ENCODE measurements at places on chromosomes 6 and 20.

- DNase-seq: no peak
Measured at GRCh38 chr20:34220561-34220960, 20.7 kb upstream of the ASIP start.

DNA sequence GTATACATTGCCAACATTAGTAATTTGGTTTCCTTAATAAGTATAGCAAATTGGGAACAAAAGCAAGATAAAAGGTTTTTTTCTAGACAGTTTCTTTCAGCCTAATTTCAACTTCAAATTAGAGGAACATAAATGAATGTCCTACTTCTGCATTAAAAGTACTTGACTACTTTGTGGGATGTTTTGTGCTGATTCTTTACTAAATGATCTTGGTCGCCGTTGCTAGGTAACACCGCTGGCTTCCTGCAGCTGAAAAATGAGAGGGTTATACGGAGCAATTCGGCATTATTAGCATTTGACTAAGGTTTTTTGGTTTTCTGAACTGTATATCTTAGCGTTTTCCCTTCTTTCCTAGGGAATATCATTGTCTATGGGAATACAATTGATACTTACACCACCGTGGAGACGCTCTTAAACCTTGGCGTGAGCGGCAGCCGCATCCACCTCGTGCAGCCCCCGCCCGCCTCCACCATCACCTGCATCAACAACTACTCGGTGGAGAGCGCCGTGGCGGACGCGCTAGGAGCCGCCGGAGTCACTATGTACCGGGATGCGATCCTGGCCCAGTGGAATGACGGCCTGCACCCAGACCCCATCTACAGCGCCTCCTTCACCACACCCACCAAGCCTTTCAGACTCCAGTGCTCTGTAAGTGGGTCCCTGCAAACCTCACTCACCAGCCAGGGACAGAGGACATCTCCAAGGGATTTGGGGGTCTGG is 90.9 kb upstream of the INSM1 start:
- DNase-seq: no peak

DNA sequence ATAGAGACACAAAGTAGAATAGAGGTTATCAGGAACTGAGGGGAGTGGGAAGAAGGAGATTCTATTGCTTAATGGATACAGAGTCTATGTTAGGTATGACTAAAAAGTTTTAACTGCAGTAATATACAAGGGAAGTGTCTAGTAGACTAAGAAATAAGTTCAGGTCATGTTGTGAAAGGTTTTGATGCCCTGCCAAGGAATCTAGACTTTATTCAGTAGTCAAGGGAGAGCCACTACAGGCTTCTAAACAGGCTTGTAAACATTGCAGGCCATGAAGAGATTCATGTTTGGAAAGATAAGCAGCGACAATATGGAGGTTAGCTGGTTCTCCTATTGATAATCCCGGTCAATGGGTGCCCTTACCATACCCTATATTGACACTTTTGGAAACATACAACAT is 352.8 kb upstream of the SOX4 start:
- DNase-seq: no peak

GRCh38 chr6:75213112-75213511 is 7.3 kb upstream of the COL12A1 start:
- no peak for DNase-seq

GRCh38 chr6:27889275-27889627 is 22.9 kb downstream of the OR2B2 start:
- no peak for DNase-seq

DNA sequence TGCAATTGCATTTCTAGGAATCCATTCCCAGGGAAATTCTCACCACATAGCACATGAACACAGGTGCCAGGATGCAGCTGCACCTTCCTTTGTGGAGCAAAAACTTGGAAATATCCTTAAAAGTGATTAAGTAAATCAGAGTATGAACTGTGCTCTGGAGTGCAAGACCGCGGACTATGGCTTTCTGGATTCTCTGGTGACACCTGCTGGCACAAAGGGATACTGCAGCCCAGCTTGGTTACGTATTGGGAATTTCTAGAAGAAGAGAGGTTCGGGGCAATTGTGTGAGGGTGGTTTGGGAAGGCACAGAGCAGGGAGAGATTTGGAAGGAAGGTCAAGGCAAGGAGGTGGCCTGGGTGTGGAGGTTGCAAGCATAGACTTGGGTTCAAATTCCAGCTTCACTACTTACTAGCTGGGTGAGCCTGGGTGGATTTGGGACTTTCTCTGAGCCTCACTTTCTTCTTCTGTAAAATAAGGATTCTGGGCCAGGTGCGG is 15.9 kb upstream of the PEDS1 start:
- peak; percentile 87 for DNase-seq

GRCh38 chr20:7505152-7505834 is 435.0 kb downstream of the HAO1 start:
- no peak for DNase-seq

GRCh38 chr6:159979136-159979874 is 10.4 kb downstream of the IGF2R start:
- no peak for DNase-seq

- no peak for DNase-seq
Measured at GRCh38 chr20:46994341-46994740, 99.7 kb downstream of the EYA2 start.

- DNase-seq: no peak
Measured at GRCh38 chr6:24930431-24930871, 5.3 kb downstream of the RIPOR2 start.

GRCh38 chr20:50931306-50932015 is at the start of gene ADNP:
Gene ADNP (minus strand): TSS chr20:50931437. CDS start chr20:50903996, 27,441 bp downstream.
- DNase-seq: peak; percentile 87

- peak; percentile 71 for DNase-seq
Measured at GRCh38 chr6:87483929-87484328, 11.2 kb downstream of the SLC35A1 start.

DNA sequence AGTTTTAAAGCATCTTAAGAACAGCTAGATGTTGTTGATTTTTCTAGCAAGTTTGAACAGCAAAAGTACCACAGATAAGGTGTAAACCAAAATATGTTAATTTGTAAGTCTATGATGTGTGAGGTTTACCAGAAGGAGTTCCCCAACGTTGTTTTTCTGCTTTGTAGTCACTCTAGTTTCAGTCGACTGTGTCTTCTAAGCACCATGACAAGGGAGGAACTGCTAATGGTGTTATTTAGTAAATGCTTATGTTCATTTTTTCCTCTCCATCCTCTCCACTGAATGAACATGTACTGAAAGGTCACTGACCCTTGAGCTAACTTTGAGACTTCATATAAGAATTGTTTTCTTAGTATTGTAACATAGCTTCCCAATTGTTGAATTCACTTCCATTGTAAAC is 3.0 kb downstream of the ENPP3 start:
- DNase-seq: no peak

DNA sequence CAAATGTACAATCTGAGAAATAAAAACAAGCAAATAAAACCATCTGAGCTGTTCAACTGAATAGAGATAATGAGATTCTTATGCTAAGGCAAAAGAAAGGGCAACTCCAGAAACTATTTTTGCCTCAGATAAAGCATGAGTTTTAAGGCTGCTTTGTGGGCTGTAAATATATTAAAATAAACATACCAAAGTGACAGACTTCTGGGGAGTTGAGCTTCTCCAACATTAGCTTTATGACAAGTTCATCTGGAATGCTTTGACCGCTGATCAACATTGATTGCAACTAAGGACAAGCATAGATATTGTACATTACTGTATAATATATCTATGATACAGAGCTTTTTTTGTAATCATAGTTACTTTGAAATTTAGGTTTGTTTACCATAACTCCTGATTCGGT is 19.3 kb downstream of the AK9 start:
- DNase-seq: no peak

- DNase-seq: no peak
Measured at GRCh38 chr20:36144336-36144735, 10.2 kb upstream of the EPB41L1 start.

DNA sequence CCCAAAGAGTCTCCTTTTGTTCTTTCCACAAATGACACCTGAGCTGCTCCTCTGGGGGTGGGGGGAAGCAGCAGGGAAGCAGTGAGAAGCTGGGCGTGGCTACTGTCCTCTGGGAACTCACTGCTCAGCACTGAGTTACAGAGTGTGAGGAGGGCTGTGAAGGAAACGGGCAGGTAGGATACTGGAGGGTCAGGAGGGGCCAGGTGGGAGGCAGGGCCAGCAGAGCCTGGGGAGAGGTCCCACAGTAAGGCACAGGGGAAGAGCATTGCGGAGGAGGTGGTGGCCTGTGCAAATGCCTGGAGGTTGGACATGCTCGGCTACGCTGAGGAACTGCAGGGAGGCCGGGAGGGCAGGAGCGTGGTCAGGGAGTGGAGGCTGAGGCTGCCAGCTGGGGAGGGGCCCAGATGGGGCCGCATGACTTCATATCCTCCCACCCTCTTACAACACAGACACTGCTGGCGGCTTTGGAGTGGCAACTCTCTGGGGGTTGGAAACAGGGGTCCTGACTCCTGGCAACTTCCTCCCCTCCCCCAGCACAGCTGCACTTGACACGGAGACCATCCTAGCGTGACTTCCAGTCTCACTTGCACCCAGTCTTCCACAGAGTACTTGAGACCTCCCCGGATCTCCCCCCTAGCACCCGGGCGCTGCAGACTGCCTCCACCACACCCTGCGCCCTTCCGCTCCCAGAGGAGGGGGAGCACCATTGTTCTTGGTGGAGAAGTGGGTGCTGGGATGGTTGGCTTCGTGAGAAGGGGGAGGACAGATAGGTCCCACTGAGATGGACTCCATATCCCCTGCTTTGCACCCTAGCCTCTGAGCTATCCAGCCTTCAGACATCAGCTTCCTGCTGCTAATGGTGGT is 34.2 kb downstream of the RBM38 start:
- DNase-seq: no peak

GRCh38 chr6:156944412-156944811 is 167.2 kb downstream of the ARID1B start:
- DNase-seq: no peak

- peak; percentile 18 for DNase-seq
Measured at GRCh38 chr6:73803562-73804241, 107.7 kb downstream of the CD109 start.

DNA sequence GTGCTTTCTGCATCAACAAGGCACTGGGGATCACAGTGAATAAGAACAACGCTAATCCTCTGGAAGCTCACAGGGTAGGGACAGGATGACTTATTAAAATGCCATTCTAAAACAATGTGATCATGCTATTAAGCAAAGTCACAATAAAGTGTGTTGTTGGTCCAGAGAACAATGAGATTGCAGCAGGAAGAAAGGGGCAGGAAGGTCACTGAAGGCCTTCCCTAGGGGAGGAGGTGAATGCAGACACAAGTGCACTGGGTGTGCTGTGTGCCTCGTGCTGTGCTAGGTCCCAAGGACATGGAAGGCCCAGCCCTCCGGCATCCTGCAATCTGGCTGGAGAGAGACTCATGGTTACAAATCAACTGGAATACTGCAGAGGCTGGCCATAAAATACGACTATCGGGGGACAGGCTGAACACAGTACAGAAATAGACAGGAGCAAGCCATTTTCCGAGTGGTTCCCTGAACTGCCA is 55.7 kb downstream of the LYRM4 start:
- no peak for DNase-seq

DNA sequence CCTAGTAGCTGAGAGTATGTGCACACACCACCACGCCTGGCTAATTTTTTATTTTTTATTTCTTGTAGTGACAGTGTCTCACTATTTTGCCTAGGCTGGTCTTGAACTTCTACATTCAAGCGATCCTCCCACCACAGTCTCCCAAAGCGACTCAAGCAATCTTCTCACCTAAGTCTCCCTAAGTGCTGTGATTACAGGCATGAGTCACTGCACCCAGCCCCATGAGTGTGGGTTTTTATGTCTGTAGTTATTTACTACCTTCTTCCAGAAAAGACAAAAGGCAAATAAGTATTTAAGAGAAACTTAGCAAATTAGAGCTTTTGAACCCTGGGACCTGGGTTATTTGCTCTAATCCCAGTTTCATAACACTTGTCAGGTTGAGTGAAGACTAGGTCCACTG is 92.3 kb upstream of the HCRTR2 start:
- DNase-seq: no peak

DNA sequence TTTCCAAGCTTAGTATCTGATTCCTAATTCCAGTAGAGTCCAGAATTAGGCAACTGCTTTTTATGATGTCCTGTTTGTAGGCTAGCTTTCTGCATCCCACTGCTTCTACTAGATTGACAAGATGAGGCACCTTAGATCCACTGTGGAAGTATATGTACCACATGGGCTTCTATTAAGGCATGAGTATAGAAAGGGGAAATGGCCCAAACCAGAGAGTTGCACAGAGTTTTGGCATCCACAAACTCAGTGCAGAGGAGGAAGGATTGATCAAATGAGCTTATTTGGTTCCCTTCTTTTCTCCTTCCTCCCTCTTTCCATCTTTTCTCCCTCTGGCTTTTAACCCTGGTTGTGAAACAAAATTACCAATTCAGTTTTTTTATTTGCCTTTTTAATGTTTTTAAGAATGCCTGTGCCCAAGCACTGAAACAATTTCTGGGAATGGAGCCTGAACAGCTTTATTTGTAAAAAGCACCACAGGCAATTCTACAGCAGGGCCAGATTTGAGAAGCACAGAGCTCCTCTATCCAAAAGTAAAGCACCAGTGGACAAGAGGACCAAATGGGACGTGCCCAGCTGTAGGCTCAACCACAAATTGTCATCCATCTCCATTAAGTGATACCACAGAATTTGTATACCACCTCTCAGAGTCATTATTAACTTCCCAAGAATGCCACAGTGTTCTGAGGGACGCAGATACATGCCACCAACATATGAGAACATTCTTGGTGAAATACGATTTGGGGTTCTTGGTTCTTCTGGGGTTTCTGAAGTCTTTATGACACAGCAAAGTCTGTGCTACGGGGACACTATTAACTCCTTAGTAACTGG is 969.1 kb downstream of the KIF16B start:
- no peak for DNase-seq

DNA sequence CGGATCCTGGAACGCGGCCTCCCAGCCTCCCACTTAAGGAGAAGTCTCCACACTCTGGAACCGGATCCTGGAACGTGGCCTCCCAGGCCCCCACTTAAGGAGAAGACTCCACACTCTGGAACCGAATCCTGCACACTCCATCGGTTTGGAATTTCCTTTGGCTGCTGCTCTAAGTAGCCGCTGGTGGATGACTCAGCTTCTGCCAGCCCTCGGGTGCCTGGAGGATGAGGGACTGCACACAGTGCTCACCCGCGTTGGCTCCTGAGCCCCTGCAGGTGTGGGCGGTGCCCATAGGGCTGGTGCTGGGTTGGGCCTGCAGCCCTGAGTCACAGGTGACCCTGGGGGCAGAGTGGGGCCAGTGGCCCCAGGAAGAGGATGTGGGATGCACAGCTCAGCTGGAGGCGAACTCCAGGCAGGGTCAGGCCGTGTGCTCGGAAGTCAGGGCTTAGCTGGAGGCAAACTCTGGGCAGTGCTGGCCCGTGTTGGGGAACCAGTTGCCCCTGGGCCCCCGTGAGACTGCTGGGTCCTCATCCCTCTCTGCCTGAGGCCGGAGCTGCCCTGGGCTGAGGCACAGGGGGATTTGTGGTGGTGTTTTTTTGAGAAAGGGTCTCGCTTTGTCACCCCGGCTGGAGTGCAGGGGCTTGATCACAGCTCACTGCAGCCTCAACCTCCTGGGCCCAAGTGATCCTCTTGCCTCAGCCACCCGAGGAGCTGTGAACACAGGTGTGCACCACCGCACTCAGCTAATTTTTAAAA is 13.9 kb upstream of the TNFRSF6B start:
- no peak for DNase-seq
